ENCODE measurements at places on chromosomes 7 and 10. TPM values are rescaled to one million over a fixed set of nuclear protein-coding genes. Genes with fewer than 3 reads are reported as not detected.

DNA sequence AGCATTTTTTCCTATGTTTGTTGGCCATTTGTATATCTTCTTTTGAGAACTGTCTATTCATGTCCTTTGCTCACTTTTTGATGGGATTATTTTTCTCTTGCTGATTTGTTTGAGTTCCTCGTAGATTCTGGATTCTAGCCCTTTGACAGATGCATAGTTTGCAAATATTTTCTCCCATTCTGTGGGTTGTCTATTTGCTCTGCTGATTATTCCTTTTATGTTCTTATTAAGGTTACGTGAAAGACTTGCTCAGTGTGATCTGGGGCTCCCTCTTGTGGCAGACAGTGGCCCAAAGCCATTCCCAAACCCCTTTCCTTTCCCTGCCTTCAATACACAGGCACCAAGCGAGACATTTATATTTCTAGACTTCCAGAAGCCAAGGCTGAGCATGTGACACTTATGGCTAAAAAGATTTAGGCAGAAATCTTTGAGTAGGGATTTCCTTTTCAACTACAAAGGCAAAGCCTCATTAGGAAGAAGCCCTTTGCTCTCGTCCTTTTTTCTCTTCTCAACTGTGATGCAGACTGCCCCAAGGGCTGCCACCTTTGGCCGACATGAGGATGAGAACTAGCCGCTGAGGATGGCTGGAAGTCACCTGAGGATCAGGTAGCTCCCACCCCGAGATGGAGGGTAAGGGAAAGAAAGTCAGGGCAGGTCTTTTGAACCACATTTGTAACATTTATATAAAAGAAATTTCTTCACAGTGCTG, 23.6 kb downstream of the ST8SIA6 start:
- no peak overlapping the region for H3K27ac ChIP-seq
- peaks cover 26% of the 10 kb centered on the region for H3K4me1 ChIP-seq
- no peaks in the 10 kb centered on the region for H3K36me3 ChIP-seq
- H3K27me3 ChIP-seq, result no peaks in the 10 kb centered on the region

DNA sequence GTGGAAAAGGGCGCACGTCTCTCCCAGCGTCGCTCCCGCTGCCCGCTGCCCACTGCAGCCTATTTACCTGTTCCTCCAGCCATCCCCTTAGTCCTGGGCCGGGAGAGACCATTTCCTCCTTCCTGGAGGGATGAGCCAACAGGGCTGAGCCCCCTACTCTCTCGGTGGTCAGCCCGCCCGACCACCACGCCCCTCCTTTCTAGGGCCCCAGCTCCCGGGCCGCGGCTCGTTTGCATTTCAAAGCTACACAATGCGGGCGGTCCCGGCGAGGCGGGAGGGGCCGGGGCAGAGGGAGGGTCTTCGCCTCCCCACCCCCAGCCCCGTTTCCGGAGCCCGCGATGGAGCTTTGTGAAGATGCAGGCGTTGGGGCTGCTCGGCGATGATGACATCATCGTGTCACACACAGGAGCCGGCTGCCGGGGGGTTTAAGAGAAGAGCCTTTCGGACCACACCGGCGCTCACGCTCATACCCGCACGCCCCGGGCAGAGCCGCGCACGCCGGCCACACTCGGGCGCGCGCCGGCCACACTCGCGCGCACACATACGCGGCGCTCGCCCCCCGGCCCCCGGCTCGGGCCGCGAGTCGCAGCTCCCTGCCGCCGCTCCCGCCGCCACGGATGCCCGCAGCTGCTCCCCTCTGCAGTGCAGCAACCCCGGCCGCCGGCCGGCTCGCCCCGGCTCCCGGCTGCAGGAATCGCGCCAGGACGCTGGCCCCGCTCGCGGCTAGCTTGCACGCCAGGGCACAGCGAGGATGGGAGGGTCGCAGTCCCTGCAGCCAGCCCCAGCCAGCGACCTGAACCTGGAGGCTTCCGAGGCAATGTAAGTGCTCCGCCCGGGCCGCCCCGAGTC, 107.7 kb upstream of the BTBD16 start:
- peaks cover 35% of the 10 kb centered on the region for H3K36me3 ChIP-seq
- peaks cover 26% of the 10 kb centered on the region for H3K27me3 ChIP-seq
- H3K4me1 ChIP-seq, result peaks cover 32% of the 10 kb centered on the region
- no peak for DNase-seq

GRCh38 chr10:96660297-96660696, 60.0 kb downstream of the PIK3AP1 start:
- DNase-seq, result no peak
- no peaks in the 10 kb centered on the region for H3K36me3 ChIP-seq
- H3K27me3 ChIP-seq, result no peaks in the 10 kb centered on the region
- peaks cover 20% of the 10 kb centered on the region for H3K4me1 ChIP-seq
- H3K4me3 ChIP-seq, result no peak overlapping the region
- H3K27ac ChIP-seq, result no peak overlapping the region

- H3K27ac ChIP-seq, result no peak overlapping the region
- H3K27me3 ChIP-seq, result no peaks in the 10 kb centered on the region
- DNase-seq, result no peak
- H3K4me3 ChIP-seq, result no peak overlapping the region
- no peaks in the 10 kb centered on the region for H3K36me3 ChIP-seq
Observed at GRCh38 chr7:78083476-78084120, 285.0 kb downstream of the PHTF2 start.

GRCh38 chr10:7231509-7232414, 179.1 kb downstream of the SFMBT2 start:
- no peak overlapping the region for H3K4me3 ChIP-seq
- no peaks in the 10 kb centered on the region for H3K4me1 ChIP-seq
- peaks cover 14% of the 10 kb centered on the region for H3K36me3 ChIP-seq
- no peaks in the 10 kb centered on the region for H3K27me3 ChIP-seq

DNA sequence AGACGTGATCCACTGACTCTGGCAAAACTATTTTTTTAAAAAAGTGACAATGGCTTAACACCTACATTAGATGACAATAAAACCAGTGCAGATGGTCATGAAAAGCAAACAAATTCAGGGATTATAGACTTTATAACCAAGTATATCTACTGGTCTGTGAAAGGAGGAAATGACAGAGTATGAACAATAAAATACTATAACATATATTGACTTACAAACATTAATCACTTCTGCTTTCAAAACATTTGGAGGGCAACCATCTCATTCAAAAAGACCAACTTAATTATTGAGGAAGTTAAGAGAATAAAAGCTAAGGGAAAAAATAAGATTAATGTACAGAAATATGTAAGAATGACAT, 34.8 kb downstream of the JMJD1C start:
- H3K4me3 ChIP-seq, result no peak overlapping the region
- no peaks in the 10 kb centered on the region for H3K27me3 ChIP-seq
- no peak overlapping the region for H3K27ac ChIP-seq
- no peak for DNase-seq

DNA sequence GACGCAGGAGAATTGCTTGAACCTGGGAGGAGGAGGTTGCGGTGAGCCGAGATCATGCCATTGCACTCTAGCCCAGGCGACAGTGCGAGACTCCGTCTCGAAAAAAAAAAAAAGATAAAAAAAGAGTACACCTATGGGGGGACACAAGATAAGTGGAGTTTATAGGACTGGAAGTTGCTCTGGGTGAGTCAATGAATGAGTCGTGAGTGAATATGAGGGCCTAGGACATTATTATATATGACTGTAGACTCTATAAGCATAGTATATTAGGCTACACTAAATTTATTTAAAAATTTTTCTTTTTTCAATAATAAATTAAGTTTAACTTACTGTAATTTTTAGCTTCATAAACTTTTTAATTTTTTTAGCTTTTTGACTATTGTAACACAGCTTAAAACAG, 19.4 kb upstream of the SGCE start:
- no peaks in the 10 kb centered on the region for H3K4me1 ChIP-seq
- no peaks in the 10 kb centered on the region for H3K27me3 ChIP-seq
- H3K36me3 ChIP-seq, result no peaks in the 10 kb centered on the region
- no peak overlapping the region for H3K4me3 ChIP-seq
- H3K27ac ChIP-seq, result no peak overlapping the region

GRCh38 chr10:71339796-71340589, 20.9 kb downstream of the SLC29A3 start:
- H3K27ac ChIP-seq, result no peak overlapping the region
- no peaks in the 10 kb centered on the region for H3K27me3 ChIP-seq
- DNase-seq, result no peak
- no peak overlapping the region for H3K4me3 ChIP-seq
- H3K4me1 ChIP-seq, result peaks cover 24% of the 10 kb centered on the region
- peaks cover 26% of the 10 kb centered on the region for H3K36me3 ChIP-seq

GRCh38 chr10:117987244-117987909, 59.4 kb downstream of the RAB11FIP2 start:
- no peaks in the 10 kb centered on the region for H3K27me3 ChIP-seq
- no peak overlapping the region for H3K27ac ChIP-seq
- H3K4me1 ChIP-seq, result no peaks in the 10 kb centered on the region
- no peak for DNase-seq
- H3K36me3 ChIP-seq, result no peaks in the 10 kb centered on the region
- no peak overlapping the region for H3K4me3 ChIP-seq

DNA sequence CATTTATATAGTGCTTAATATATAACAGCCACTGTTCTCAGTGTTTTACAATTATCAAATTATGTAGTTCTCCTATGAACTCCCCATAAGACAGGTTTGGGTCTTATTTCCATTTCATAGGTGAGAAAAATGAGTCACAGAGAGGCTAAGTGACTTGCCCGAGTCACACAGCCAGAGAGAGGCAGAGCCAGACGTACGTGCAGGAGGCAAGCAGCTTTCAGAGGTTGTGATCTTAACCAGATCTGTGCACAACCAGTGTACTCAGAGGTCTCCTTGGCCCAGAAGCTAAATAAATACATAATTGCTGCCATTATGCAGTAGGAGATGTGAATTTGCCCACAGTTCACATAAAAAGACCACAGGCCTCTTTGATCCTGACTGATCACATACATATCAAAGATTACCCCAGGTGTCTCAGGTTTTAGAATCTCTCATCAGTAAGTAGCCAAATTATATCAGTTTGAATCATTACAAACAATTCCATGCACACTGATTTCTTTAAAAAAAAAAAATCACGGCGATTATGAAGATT, 304.7 kb upstream of the AOAH start:
- no peaks in the 10 kb centered on the region for H3K27me3 ChIP-seq
- H3K36me3 ChIP-seq, result no peaks in the 10 kb centered on the region
- DNase-seq, result no peak
- no peak overlapping the region for H3K4me3 ChIP-seq

- H3K36me3 ChIP-seq, result no peaks in the 10 kb centered on the region
- H3K4me1 ChIP-seq, result peaks cover 15% of the 10 kb centered on the region
- H3K27me3 ChIP-seq, result peaks cover 26% of the 10 kb centered on the region
- DNase-seq, result peak; percentile 56
- peak overlapping the region; percentile 53 for H3K4me3 ChIP-seq
- H3K27ac ChIP-seq, result peak overlapping the region; percentile 66
Observed at GRCh38 chr7:12570168-12570533, 369 bp upstream of the SCIN start.

- H3K27ac ChIP-seq, result peak overlapping the region; percentile 31
- peaks cover 34% of the 10 kb centered on the region for H3K4me1 ChIP-seq
- H3K36me3 ChIP-seq, result peaks cover 13% of the 10 kb centered on the region
- no peaks in the 10 kb centered on the region for H3K27me3 ChIP-seq
Observed at GRCh38 chr7:32937344-32938174, 19.7 kb upstream of the FKBP9 start.

DNA sequence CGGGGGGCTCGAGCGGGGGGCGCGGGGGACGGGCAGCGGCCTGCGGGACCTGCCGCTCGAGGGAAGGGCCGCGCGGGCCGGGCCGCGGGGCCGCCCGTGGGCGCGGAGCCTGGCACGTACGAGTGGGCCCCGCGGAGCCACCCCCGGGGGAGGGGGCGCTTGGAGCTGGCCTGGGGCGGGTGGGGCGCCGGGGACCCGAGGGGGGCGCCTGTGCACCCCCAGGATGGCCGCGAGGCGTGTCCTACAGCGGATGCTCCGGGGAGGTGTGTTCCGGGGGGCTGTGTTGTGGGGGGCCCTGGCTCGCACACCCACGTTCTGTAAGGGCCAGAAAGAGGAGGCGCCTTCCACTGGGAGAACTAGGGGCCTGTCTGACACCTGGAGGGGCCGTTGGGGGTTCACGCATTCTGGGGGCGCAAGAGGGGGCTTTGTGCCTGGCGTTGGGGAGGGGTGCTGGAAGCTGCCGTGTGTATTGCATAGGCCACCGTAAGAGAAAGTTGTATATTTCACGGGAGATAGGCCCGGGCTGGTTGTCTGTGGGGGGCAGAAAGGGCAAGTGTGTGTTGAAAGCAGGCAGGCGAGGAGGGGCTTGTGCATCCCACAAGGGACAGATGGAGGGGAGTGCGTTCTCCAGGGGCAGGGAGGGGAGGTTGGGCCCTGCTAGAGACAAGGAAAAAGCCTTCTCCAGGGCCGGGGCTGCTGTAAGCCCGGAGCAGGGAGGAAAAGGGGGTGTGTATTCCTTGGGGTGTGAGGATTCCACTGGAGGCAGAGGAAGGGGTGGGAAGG, 663 bp downstream of the VPS37D start:
- H3K4me3 ChIP-seq, result peak overlapping the region; percentile 54
- no peaks in the 10 kb centered on the region for H3K27me3 ChIP-seq
- H3K4me1 ChIP-seq, result peaks cover 8% of the 10 kb centered on the region
- H3K27ac ChIP-seq, result no peak overlapping the region
- DNase-seq, result no peak

GRCh38 chr10:89419548-89419947, 5.2 kb downstream of the IFIT5 start:
- no peaks in the 10 kb centered on the region for H3K27me3 ChIP-seq
- no peak overlapping the region for H3K4me3 ChIP-seq
- no peak overlapping the region for H3K27ac ChIP-seq
- peaks cover 58% of the 10 kb centered on the region for H3K4me1 ChIP-seq
- H3K36me3 ChIP-seq, result peaks cover 17% of the 10 kb centered on the region

The DPYSL4 gene
- total RNA-seq, result 2.1 TPM

The OR2A12 gene
- total RNA-seq, result not detected

The NME8 gene
- total RNA-seq, result not detected

The PPP2R2D gene
- total RNA-seq, result 30.0 TPM

The HTR5A gene
- not detected for total RNA-seq

The CEP55 gene
- 1.4 TPM for total RNA-seq

The MYH16 gene
- not detected for total RNA-seq

All from lower lobe of right lung (tissue), 2 donors.